ENCODE measurements at places on chromosomes 12 and 14.

DNA sequence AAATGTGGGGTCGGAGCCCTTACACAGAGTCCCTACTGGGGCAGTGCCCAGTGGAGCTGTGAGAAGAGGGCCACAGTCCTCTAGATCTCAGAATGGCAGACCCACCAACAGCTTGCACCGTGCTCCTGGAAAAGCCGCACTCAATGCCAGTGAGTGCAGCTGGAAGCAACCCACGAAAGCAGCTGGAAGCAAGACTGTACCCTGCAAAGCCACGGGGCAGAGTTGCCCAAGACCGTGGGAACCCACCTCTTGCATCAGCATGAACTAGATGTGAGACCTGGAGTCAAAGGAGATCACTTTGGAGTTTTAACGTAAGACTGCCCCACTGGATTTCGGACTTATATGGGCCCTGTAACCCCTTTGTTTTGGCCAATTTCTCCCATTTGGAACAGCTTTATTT, 12.3 kb downstream of the GTF2A1 start:
- no peak for DNase-seq

GRCh38 chr12:33654313-33654712, 214.7 kb upstream of the SYT10 start:
- DNase-seq, result no peak

- DNase-seq, result no peak
These were observed 279.3 kb downstream of the DUSP6 start for GRCh38 chr12:89073027-89073398.

DNA sequence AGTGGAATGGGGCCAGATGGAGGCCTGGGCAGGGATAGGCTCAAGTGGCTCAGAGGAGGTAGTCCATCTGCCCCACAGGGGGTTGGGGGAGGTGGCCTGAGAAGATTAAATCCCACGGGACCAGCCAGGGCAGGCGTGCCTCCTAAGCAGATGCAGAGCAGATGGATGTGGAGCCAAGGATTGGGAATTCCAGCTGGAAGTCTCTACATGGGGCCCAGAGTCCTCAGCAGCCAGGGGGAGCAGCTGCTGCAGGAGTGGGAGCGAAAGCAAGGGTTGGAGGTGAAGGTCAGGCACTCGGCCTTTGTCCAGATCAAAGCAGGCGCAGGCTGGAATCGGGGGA, 42.4 kb upstream of the VRK1 start:
- DNase-seq, result no peak

GRCh38 chr12:92248977-92249376, 103.3 kb upstream of the BTG1 start:
- no peak for DNase-seq

DNA sequence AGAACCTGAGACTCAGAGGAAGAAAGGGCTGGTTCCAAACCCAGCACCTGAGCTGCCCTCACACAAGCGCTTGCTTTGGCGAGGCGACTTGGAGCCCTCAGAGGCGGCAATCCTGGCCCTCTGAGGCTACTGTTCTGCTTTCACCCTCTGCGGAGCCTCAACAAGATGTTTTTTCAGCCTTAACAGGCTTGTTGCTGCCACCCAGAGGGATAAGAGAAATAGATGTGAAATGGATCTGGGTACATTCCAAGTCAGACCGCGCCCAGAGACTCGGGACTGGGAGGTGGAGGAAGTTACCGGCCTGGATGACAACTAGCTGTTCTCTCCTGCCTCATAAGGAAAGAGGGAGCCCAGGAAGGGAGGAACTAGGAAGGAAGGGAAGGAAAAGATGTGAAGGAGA, 89.6 kb downstream of the TTC7B start:
- no peak for DNase-seq

GRCh38 chr12:105765053-105766014, 373.4 kb downstream of the NUAK1 start:
- no peak for DNase-seq

DNA sequence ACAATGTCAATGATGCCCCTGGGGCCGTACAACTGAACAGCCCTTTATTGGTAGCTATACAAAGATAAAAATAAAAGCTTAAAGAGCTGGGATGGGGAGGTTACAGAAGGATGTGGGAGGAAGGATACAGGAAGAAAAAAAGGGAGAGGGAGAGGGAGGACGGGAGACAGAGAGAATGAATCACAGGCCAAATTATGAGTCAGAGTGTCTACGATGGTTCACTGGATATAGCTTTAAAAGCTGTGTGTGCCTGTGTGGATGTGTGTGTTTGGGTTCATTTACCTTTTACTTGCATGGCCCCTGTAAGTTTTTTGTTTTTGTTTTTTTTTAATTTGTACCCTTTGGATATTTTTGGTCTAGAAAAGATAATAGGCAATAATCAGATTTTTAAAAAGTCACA, 111.9 kb downstream of the CCDC60 start:
- DNase-seq, result no peak

DNA sequence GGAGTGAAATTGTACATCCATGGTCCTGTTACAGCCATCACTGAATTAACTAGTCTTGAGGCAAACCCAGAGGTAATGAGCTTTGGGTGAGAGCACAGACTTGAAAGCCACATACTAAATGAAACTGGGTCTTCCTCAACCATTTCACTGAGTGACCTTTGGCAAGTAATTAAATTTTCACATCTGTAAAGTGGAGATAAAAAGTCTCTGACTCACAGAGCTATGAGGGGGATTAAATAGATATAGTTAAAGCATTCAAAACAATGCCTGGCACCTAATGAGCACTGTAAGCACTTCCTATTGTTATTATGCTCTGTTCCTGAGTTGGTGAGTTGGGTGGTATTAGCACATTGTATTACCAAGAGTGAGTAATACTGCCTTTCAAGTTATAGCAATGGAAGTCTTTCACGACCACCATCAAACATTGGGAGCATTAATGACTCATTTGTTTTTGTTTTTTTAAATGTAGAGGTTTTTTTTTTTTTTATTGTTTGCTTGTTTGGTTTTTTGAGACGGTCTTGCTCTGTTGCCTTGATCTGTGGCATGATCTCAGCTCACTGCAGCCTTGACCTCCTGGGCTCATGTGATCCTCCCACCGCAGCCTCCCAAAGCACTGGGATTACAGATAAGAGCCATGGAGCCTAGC, 12.5 kb upstream of the STRN3 start:
- DNase-seq, result no peak

- no peak for DNase-seq
These were observed 553 bp downstream of the TRIM9 start for GRCh38 chr14:51094282-51094821.

DNA sequence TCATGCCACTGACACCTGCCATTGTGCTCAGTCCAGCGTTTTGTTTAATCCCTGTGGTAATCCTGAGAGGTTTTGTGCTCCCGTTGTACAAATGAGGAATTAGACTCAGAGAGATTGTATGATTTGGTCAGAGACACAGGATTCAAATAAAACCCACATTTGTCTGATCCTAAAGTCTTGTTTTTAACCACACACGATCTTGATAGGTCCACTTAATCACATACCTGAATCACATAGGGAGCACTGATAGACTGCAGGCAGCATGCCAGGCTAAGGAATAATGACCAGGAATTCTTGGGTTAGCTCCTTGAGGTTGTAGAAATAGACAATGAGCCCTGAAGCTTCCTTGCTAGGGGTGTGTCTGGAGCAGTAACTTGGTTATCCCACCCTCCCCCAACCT, 202.6 kb upstream of the RGS6 start:
- no peak for DNase-seq

- no peak for DNase-seq
These were observed 211.4 kb downstream of the NTF3 start for GRCh38 chr12:5643266-5643665.

DNA sequence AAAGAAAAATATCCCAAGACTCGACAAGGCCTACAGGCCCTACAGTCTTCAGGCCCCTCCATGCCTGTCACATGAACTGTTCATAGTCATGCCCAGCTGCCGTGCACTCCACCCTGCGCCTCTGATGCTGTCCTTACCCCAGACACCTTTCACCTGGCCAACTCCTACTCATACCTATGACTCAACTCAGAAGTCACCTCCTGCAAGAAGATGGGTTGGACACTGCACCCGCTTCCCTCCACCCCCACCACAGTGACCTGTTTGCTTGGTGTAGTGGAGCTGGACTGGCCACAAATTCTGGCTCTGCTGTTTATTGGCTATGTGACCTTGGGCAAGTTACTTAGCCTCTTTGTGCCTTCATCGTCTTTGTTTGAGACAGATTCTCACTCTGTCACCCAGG, 56.2 kb downstream of the PHETA1 start:
- DNase-seq, result no peak

DNA sequence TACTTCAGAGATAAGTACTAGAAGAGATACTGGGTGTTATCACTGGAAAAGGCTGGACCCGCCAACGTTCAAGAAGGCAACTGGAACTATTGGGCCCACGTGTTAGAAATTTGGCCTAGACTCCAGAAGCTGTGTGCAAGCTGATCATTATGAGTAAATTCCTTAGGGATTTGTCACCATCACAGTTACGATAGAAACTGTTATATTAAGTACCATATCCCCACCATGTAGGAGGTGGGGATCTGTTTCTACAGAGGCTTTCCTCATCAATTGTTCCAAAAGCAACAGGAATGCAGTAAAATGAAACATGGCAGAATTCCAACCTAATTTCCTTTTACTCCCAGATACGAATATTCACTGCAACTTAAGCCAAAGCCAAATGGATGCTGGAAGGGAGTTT, 170.7 kb downstream of the NOVA1 start:
- DNase-seq, result no peak
